ENCODE measurements at places on chromosomes 7 and 10. TPM values are rescaled to one million over a fixed set of nuclear protein-coding genes. Genes with fewer than 3 reads are reported as not detected.

- H3K4me3 ChIP-seq, result no peak overlapping the region
- H3K27me3 ChIP-seq, result no peaks in the 10 kb centered on the region
- no peaks in the 10 kb centered on the region for H3K4me1 ChIP-seq
- H3K36me3 ChIP-seq, result no peaks in the 10 kb centered on the region
- no peak overlapping the region for H3K27ac ChIP-seq
Observed at GRCh38 chr7:135856356-135857144, 107.9 kb upstream of the FAM180A start.

The STAG3 gene
- total RNA-seq, result 1.2 TPM

GRCh38 chr10:12540341-12540781, 191.0 kb downstream of the CAMK1D start:
- H3K4me3 ChIP-seq, result no peak overlapping the region
- H3K36me3 ChIP-seq, result no peaks in the 10 kb centered on the region
- H3K27ac ChIP-seq, result no peak overlapping the region
- no peaks in the 10 kb centered on the region for H3K27me3 ChIP-seq
- H3K4me1 ChIP-seq, result no peaks in the 10 kb centered on the region
- DNase-seq, result no peak

DNA sequence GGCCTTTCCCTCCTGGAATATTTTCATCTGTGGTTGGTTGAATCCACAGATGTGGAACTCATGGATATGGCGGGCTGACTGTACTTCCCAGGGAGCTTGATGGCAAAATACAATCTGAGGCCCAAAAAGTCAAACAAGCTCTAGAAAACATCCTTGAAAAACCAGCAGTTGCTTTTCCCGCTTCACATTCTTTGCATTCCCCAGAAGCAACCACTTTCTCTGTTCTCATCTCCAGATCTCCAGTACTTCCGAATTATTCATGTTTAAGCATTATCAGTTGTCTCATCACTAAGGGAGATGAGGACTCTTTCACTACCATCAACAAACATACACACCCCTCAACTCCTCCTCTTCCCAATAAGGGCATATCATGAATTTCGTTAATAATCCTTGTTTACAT, 55.3 kb downstream of the KIF5B start:
- H3K4me3 ChIP-seq, result no peak overlapping the region
- no peak for DNase-seq
- peaks cover 15% of the 10 kb centered on the region for H3K4me1 ChIP-seq
- H3K27me3 ChIP-seq, result no peaks in the 10 kb centered on the region
- no peaks in the 10 kb centered on the region for H3K36me3 ChIP-seq

GRCh38 chr7:40197527-40197926, 62.7 kb downstream of the SUGCT start:
- H3K27ac ChIP-seq, result no peak overlapping the region
- H3K4me1 ChIP-seq, result no peaks in the 10 kb centered on the region
- no peaks in the 10 kb centered on the region for H3K36me3 ChIP-seq
- H3K27me3 ChIP-seq, result no peaks in the 10 kb centered on the region

DNA sequence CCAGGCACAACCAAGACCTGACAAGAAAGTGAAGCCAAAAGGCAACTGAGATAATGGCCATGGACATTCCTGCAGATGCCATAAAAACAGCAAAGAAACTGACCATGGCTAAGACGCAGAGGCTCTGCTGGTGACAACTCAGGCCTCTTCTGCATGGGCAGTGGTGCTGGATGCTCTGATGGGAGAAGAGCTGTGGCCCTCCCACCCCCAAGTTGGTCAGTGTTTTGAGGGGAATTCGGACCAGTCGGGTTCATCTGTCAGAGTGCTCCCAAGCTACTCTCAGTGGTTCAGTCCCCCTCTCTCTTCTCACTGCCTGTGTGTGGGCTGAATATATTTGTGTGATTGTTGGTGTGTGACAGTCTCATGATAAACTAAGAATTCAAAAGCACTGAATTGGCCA, 79.0 kb upstream of the GPR26 start:
- H3K4me1 ChIP-seq, result peaks cover 3% of the 10 kb centered on the region
- H3K27ac ChIP-seq, result no peak overlapping the region
- no peak for DNase-seq
- no peaks in the 10 kb centered on the region for H3K36me3 ChIP-seq

- no peak overlapping the region for H3K27ac ChIP-seq
- H3K4me1 ChIP-seq, result no peaks in the 10 kb centered on the region
- DNase-seq, result no peak
- H3K36me3 ChIP-seq, result no peaks in the 10 kb centered on the region
- H3K27me3 ChIP-seq, result no peaks in the 10 kb centered on the region
Observed at GRCh38 chr7:75024922-75025321, 48.7 kb downstream of the RCC1L start.

Measured in HCT116 (cell line).